Breast epithelium (tissue), 4 donors: ENCODE measurements at places on chromosomes 2 and 18. TPM values are rescaled to one million over a fixed set of nuclear protein-coding genes. Genes with fewer than 3 reads are reported as not detected.
A peak's percentile ranks its signal among the peaks of the same experiment; 100 is the strongest.

DNA sequence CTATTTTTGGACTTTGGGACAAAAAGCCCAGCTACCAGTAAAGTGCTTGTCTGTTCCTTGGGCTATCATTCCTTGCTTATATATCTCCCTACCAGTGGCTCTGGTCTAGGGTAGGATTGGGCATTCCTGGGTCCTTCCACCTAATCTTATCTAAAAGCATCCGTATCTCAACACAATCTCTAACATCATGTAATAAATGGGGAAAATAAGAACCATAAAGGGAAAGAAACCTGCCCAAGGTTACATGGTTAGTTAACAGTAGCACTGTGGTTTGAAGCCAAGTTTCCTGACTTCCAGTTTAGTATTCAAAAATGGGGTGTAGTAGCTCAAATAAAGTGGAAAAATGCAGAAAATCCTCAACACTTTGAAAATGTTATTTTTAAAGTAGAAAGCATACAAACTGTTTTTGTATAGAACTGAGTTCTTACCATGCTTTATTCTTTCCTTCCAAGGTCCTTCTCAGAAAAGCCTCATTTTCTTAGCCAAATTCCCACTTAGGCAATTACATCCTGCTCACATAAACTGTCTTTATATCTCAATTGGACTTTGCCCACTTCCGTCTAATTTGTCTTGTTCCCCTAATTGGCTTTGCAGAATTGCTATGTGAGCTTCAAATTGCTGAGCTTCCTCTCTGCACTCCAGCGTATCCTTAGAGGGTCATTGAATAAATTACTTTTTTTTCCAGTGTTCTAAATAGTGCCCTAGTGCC lies 273.1 kb upstream of the UBE2E3 start:
- DNase-seq = no peak

- DNase-seq = no peak
These were observed 63.8 kb upstream of the GALNT3 start for GRCh38 chr2:165857876-165858275.

GRCh38 chr2:144479138-144479537 lies 40.8 kb downstream of the ZEB2 start:
- DNase-seq = no peak

GRCh38 chr2:176080540-176081375 lies 3.0 kb downstream of the EVX2 start:
- DNase-seq = no peak

GRCh38 chr2:101018934-101019333 lies 16.8 kb downstream of the RPL31 start:
- DNase-seq = no peak

DNA sequence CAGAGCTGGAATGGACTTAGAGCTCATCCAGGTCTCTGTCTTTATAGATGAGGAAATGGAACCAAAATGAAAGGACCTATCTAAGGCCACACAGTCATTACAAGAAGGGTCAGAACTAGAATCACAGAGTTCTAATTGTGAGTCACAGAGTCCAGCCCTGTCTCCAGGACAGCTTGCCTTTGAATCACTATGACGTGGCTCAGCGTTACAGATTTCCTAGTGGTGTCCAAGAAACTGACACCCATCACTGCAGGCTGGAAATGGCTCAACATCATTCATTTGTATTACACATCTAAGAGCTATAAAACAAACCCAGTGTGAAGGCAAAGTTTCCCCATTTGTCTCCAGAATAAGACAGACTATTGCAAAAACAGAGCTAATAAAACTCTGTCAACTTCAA lies 164.3 kb upstream of the SIX2 start:
- no peak for DNase-seq

DNA sequence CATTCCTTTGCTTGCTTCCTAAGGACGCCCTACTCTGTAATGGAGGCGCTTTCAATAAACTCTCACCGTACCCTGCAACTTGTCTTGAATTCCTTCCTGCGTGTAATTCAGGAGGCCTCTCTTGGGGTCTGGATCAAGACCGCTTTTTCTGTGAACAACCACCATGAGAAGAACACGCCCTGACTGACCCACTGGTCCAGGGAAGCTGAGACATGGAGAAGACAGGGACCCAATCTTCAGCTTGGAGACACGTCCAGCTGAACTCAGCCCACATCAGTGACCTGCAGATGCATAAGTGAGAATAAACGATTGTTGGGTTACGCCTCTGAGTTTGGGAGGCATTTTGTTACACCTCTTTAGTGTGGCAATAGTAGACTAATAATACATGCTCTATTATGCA lies 7.8 kb upstream of the NARS1 start:
- no peak for DNase-seq

DNA sequence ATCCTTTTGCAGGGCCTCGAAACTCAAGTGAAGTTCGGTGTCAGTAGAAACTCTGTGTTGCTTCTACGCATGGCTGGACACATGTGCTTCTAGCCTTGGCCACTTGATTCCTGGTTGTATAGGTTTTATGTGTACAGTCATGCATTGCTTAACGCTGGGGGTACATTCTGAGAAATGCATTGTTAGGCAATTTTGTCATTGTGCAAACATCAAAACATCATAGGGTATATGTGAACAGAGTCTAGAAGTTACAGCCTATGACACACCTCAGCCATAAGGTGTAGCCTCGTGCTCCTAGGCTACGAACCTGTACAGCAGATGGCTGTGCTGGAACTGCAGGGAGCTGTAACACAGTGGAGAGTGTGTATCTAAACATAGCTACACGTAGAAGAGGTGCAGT lies 39.4 kb downstream of the TMEM18 start:
- DNase-seq = no peak

GRCh38 chr2:229407170-229407569 lies 136.1 kb upstream of the PID1 start:
- peak; percentile 67 for DNase-seq

DNA sequence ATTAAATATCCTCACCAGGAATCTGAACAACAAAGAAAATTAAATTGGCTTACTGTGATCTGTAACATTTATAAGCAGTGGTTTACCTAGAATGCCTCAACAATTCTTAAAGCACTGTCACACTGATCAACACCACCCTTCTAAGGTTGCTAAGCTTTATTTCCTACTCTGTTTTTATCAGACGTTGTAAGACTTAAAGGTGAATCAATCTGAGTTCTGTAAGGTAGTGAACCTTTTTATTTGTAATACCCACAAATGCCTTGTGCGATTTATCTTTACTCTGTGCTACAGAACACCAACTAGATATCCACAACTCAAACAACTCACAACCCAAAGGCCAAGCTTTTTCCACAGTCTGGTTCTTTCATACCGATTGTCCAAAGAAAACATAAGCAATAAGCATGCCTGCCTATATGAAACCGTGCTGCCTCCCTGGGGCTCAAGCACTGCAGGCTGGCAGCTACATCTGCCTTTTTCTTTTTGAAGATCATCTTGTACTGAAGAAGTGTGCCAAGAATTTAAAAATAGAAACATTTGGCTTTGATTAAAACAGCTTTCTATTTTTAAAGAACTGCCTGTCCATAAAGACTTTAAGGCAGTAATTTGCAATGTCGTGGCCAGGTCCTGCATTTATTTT lies 490.7 kb downstream of the NUP35 start:
- DNase-seq = no peak

- DNase-seq = no peak
These were observed 105.9 kb upstream of the ST6GAL2 start for GRCh38 chr2:106991866-106992265.

GRCh38 chr18:22166069-22166950 lies 3.1 kb upstream of the GATA6 start:
- DNase-seq = no peak

GRCh38 chr2:120575966-120576365 lies 159.7 kb upstream of the GLI2 start:
- no peak for DNase-seq

DNA sequence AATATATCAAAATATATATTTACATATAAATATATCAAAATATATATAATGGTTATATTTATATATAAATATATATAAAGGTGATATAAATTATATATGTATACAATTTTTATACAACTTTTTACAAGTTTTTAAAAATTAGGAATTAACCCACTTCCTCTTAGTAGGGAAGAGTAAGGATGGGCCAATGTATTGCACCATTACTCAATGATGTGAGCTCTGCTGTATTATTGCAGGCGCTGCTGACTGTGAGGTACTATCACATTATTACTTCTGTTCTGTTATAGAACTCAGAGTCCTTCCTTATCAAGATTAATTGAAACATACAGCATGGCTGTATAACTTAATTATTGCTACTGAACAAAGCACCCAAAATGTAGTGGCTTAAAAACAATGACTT lies 46.0 kb downstream of the CCDC195 start:
- no peak for DNase-seq

GRCh38 chr2:27281855-27282559 lies at the start of gene TRIM54:
Gene TRIM54, plus strand, starts transcription at chr2:27282429. Its CDS starts 303 bp downstream, at chr2:27282732.
- no peak for DNase-seq

GRCh38 chr2:150909090-150909489 lies 352.6 kb downstream of the RBM43 start:
- no peak for DNase-seq

GRCh38 chr2:134718817-134719814 lies at the start of gene TMEM163:
Gene TMEM163, minus strand, starts transcription at chr2:134719000.
- DNase-seq = no peak

- DNase-seq = no peak
These were observed 10.6 kb upstream of the MOCOS start for GRCh38 chr18:36176711-36177110.

DNA sequence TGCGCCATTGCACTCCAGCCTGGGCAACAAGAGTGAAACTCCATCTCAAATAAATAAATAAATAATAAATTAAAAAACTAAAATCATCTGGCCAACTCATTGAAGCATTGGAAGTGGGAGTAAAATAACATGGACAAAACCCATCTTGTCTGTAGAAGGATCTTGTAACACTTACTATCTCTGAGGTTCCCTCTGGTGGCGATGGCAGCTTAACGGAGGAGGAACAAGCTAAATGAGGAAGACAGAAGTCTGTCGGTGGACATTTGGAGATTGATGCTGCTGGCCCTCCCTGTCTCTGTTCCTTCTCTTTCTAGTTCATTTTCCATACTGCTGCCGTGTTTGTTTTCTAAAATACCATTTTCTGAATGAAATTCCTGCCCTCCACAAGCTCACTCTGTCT lies 43.4 kb downstream of the ZCCHC2 start:
- no peak for DNase-seq

DNA sequence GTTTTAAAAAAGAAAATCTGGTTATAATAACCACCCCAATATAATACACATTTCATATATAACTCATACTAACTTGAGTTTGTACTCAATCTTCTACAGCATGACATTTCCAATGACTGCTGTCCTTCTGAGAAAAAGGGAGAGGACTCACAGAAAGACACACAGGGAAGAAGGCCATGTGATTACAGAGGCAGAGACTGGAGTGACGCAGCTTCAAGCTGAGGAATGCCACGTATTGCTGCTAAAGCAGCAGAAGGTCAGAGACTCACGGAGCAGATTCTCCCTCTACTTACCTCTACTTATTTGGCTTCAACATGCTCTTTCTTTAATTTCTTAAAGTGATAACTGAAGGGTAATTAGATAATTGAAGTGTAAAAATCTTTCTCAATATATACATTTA lies 753.5 kb upstream of the PKDCC start:
- no peak for DNase-seq

DNA sequence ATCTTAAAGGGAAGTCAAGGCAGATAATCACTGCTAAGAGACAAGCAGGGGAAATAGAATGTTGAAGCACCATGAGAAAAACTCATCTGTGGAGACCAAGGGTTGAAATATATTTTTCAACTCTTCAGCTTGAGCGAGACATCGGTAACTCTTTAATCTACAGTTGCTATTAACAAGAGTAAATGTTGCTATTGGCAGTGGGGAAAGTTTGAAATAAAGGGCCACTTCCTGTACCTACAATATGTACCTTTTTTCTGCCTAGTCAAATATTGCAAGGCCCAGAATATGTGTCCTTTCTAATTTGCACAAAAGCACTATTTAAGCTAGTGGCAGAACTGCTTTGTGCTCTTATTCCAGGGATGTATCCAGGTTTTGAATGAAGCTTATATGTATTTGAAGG lies 65.8 kb downstream of the EFEMP1 start:
- no peak for DNase-seq

GRCh38 chr2:139079311-139079710 lies 299.1 kb upstream of the NXPH2 start:
- no peak for DNase-seq

- DNase-seq = no peak
These were observed at the start of gene MROH2A for GRCh38 chr2:233778030-233778429. Gene MROH2A, plus strand, starts transcription at chr2:233778330. Its CDS starts 1,029 bp downstream, at chr2:233779359.

DNA sequence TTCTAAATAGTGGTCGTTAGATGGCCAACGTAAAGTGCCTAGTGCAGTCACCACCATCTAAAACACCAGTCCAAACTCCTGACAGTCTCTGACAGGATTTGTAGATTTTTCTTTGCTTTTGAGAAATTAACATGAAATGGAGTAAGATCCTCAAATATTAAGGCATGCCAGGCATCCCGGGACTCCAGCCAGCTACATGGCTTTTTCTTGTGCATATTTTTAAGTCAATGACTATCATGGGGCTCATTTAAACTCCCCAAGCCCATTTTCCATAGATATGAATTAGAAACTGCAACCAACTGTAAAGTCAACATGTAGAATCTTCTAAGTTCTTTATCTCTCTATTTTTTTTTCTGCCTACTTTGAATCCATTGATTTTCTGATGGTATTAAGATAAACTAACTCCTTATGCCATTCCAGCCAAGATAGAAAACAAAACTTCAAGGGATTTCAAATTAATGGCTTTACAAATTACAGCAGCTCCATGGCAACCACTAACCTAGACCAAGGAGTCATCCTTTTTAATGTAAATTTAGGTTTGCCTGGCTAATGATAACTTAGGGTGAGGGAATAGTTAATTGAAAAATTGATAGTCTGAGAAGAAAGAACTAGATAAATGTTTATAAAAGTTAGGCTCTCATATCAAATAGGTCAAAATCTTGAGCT lies 764.1 kb upstream of the NXPH2 start:
- no peak for DNase-seq

DNA sequence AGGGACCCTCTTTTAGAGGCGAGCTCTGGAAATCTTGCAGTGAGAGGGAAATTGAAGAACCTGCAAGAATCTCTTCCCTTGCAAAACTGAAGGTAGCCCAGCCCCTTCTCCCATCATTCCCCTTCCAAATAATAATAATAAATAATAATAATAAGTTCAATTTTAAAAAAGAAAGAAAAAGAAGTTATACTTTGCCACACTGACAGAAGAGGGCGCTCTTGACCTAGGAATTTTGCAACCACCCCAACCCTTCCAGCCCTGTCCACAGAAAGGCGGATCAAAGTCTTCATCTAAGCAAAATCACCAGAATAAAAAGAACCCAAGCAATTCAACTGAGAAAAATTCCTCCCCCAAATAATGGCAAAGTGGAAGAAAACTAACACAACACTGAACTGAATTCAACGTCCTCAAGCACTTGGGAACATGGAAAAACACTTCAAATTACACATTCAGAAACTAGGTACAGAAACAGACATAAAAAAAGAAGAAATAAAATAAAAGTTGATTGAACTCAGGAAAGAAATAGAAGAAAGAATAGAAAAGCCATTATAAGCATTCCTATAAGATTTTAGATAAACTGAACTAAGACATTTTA lies 98.9 kb upstream of the GLS start:
- DNase-seq = no peak

Gene SPDYA
- total RNA-seq = 1.8 TPM

Gene CRACDL
- 10.8 TPM for total RNA-seq

Gene ASB3
- total RNA-seq = 22.0 TPM

Gene IL36G
- not detected for total RNA-seq

Gene IGFBP5
- 177 TPM for total RNA-seq

Gene DNER
- total RNA-seq = 1.3 TPM
